ENCODE measurements at places on chromosomes 5 and 9.

DNA sequence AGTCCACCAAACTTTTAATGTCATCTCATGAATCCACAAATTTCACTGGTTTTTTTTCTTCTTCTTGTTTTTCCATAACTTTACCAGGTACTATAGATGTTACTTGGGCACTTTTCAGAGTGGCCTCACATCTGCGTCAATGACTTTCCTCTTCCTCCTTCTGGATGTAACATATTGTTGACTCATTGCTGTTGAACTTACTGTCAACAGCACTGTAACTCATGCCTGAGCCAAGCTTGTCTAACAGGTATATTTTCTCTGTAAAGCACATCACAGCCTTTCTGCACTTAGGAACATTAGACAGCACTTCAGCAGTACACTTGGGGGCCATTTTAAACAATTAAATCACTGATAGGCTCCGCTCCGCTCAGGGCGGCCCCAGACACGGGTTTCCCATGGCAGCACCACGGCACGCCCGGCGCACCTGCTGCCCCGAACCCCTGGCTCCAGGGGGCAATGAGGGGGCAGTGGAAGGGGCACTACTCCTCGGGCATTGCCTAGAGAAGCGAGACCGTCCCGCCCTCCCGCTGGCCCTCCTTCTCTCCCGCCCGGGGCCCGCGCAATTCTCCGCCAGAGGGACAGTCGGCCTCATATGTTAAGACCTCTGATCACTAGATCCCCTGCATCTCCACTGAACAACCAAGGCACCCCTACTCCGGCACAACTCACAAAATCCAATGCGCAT, 41.9 kb upstream of the SPATA31C2 start:
- no peak for DNase-seq

DNA sequence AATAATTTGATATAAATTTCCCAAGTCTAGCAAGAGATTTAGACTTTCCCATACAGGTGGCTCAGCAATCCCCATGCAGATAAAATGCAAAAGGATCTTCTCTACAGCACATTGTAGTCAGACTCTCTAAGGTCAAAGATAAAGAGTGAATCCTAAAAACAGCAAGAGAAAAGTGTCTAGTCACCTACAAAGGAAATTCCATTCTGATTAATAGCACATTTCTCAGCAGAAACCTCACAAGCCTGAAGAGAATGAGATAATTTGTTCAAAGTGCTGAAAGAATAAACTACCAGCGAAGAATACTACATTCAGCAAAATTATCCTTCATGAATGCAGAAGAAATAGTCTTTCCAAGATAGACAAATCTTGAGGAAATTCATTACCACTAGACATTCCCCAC, 493.3 kb downstream of the PRELID2 start:
- DNase-seq = no peak

GRCh38 chr5:106858616-106859015, 812.1 kb downstream of the EFNA5 start:
- DNase-seq = no peak

GRCh38 chr9:100063185-100063584, 35.6 kb downstream of the ERP44 start:
- DNase-seq = no peak

GRCh38 chr5:72191404-72191803, 84.1 kb downstream of the MAP1B start:
- no peak for DNase-seq

DNA sequence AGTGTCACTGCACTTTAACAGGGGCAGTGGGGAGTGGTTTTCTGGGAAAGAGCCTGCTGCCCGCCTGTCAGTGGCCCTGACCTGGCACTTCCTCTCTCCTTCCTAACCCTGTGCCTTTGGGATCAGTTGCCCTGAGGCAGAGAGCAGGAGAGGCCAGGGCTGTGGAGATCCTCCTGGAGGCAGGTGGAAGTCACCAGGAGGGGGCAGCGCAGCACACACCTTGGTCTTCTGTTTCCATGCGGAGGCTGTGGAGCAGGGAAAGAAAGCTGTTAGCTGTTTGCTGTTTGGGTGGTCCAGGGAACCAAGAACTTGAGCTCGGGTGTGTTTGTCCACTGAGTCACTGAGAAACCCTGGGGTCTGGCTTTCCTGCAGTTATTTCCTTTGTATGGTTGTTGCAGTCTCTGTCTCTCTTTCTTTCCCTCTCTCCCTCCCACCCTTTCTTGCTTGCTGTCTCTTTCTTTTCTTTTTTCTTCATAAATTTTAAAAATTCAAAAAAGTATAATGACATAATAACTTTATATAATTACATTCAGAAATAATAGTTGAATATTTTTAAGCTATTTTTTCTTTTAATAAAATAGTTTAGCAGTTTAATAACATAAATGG, 28.1 kb downstream of the NTRK2 start:
- DNase-seq = peak; percentile 81

- DNase-seq = no peak
These were observed 1254.9 kb upstream of the WWC1 start for GRCh38 chr5:167036585-167036984.

DNA sequence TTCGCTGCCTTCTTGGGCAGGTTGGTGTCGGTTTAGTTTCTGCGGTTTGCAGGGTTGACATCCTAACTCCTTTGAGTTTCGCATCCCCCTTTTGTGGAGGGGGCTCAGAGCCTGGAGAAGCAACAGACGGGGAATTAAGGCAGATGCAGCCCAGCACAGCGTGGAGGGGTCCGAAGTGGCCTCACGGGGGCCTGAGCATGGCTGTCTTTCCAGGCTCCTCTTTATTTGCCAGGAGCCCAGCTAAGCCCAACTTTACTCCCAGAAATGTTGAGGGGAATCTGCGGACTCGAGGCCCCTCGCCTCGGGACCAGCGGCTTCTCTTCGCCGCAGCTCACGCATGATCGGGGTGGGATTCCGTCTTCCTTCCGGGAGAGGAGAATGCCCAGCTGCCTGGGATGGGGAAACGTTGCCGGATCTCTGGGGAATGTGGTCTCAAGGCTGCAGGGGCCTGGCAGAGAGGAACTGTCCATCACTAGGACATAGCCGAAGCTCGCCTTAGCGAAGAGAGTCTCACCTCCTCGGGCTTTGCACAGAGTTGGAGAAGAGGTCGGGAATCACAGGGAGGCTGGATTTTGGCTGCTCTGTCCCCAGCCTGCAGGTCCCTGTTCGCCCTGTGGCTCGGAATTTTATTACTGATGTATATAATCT, 1.3 kb downstream of the RAI14 start:
- DNase-seq = peak; percentile 43

GRCh38 chr5:112467485-112467884, 48.4 kb upstream of the EPB41L4A start:
- DNase-seq = no peak

- peak; percentile 11 for DNase-seq
These were observed 129.5 kb downstream of the NIPBL start for GRCh38 chr5:37005946-37006540.

- no peak for DNase-seq
These were observed 76.7 kb upstream of the IER5L start for GRCh38 chr9:129254566-129255287.

DNA sequence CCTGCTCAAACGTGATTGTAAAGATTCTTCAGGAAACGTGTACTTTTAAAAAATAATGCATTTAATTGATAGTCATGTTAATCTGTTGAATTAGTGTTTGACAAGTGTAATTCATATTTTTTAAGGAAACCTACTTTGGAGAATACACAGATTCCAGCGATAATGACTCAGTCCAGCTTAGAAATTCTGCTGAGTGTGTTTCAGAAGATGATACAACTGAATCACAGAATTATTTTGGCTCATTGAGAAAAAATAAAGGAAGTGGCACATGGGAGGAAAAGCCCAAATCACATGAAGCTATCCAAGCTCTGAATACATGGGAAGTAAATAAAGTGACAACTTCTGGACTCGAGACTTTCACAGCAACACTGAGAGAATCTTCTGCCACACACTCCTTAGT, 37.8 kb downstream of the ICE1 start:
- no peak for DNase-seq

DNA sequence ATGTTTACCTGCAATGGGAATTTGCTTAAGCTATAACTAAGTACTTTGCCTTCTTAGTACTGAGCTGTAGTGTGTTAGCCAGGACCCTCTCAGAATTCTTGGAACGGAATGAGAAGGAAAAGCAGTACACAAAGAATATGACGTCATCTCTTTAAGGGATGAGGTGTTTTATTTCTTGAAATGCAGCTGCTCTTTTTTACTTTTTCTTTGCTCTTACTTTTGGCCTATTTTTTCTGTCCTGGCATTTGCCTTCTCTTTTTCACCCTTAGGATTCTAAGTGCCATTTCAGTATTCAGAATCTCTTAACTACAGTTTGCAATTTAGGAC, 10.1 kb downstream of the KIF2A start:
- no peak for DNase-seq

DNA sequence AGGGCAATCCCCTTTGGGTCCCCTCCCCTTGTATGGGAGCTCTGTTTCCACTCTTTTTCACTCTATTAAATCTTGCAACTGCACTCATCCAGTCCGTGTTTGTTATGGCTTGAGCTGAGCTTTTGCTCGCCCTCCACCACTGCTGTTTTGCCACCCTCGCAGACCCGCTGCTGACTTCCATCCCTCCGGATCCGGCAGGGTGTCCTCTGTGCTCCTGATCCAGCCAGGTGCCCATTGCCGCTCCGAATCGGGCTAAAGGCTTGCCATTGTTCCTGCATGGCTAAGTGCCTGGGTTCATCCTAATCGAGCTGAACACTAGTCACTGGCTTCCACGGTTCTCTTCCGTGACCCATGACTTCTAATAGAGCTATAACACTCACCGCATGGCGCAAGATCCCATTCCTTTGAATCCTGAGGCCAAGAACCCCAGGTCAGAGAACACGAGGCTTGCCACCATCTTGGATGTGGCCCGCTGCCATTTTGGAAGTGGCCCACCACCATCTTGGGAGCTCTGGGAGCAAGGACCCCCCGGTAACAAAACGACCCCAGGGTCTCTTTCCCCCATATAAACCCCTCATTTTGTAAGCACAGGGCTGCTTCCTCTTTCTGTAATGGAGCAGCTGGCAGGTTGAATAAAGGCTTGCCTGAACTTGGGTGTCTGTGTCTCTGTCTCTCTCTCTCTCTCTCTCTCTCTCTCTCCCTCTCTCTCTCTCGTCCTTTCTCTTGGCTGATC, 1166.2 kb downstream of the TAF11L14 start:
- no peak for DNase-seq

- DNase-seq = no peak
These were observed 3.6 kb downstream of the NR3C1 start for GRCh38 chr5:143399616-143400540.

GRCh38 chr9:100100146-100100667, 1.2 kb downstream of the INVS start:
- no peak for DNase-seq

DNA sequence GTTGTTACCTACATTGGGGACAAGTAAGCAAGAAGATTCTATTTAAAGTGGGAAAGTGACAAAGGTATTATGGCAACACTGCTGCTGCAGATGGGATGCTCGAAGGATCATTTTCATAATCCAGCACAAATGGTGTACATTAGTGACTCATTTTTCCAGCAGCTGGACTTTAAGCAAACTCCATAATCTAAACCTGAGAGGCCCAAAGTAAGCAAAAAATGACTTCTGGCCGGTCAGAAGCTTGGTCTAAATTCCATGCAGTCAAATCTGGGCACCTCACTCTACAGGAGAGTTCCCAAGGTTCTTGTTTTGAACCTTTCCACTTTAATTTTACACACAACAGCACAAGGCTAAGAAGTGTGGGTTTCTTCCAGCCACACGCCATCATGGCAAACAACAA, 43.6 kb upstream of the TRAF1 start:
- DNase-seq = no peak

DNA sequence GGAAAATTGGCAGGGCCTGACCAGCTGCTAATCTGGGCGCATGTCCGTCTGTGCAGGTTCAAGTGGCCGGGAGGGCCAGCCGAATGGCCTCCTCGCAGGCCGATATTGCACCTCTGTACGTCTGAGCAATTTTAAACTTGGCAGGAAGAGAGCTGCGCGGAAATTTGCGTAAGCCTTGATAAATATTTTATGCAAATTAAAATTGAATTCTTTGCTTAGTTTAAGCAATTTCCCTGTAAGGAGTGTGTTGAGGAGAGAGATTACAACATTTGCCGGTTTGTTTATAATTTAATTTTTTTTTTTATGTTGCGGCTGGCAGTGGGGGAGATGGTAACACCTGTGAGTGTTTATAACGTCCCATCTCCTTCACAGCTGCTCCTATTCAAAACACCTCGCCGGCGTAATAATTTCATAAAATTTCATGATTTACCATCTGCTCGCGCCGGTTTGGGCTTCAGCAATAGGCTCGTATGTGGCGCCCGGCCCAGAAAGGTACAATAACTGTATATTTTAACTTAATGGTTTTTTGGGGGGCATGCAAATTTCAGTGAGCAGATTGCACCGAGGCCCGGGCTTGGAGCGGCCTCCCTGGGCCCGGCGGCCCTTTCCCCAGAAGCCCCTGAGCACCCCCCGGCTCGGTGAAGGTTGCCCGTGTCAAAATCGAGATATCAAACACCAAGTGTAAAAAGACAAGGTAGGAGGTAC, 269.4 kb upstream of the MVB12B start:
- DNase-seq = no peak

GRCh38 chr9:124022201-124023121, 10.9 kb downstream of the LHX2 start:
- DNase-seq = peak; percentile 86

GRCh38 chr5:82387819-82388166, 109.6 kb upstream of the RPS23 start:
- DNase-seq = no peak

DNA sequence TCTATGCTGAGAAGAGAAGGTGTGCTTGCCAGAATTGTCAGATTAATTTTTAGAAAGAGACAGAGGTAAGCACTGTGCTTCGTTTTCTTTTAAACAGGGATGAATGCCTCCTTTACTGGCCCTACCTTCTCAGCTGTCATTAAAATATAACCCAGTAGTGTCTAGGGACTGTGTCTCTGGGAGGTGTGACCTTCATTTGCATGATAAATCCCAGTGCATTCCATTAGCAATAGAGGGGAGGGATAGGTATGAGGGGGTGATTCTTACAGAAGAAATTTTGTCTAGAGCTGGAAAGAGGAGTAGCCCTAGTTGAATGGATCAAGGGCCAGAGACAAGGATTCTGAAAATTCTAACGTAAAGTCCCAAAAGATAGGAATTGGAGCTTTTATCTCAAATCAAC, 351.5 kb downstream of the BNC2 start:
- DNase-seq = peak; percentile 40

GRCh38 chr9:127634021-127634420, 21.9 kb downstream of the STXBP1 start:
- no peak for DNase-seq

- no peak for DNase-seq
These were observed 26.6 kb upstream of the SPATA31C2 start for GRCh38 chr9:88164850-88165249.

DNA sequence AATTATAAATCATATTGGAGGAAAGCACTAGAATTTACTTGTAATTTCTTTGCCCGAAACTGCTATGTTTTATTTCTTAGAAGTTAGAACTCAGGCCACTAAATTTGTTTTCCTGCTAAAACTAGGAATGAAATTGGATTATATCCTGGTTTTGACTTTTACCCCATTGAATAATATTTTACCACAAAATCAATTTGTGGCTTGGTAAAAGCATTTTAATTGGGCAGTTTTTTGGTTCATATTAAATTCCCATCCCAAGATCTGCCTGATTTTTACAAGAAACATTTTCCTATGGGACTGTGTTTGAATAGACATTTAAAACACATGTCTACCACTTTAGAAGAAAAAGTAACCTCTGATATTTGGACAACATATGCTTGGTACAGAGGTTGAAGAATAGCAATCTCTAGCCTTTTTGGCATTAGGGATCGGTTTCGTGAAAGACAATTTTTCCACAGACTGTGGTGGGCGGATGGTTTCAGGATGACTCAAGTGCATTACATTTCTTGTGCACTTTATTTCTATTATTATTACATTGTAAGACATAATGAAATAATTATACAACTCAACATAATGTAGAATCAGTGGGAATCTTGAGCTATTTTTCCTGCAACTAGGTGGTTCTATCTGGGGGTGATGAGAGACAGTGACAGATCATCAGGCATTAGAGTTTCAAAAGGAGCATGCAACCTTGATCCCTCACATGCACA, 565.6 kb downstream of the PRR16 start:
- DNase-seq = no peak

Measured in iPS-NIHi11 (cell line).